ENCODE measurements at places on chromosomes 12 and 14. TPM values are rescaled to one million over a fixed set of nuclear protein-coding genes. Genes with fewer than 3 reads are reported as not detected.

The RNASE4 gene
- 3.3 TPM for total RNA-seq

The HOTAIR gene
- total RNA-seq: 31.7 TPM

- peak; percentile 15 for DNase-seq
- H3K27me3 ChIP-seq: no peaks in the 10 kb centered on the region
- no peaks in the 10 kb centered on the region for H3K36me3 ChIP-seq
- no peak overlapping the region for H3K4me3 ChIP-seq
- no peak overlapping the region for H3K27ac ChIP-seq
Measured at GRCh38 chr14:94373708-94374107, 14.7 kb downstream of the SERPINA1 start.

DNA sequence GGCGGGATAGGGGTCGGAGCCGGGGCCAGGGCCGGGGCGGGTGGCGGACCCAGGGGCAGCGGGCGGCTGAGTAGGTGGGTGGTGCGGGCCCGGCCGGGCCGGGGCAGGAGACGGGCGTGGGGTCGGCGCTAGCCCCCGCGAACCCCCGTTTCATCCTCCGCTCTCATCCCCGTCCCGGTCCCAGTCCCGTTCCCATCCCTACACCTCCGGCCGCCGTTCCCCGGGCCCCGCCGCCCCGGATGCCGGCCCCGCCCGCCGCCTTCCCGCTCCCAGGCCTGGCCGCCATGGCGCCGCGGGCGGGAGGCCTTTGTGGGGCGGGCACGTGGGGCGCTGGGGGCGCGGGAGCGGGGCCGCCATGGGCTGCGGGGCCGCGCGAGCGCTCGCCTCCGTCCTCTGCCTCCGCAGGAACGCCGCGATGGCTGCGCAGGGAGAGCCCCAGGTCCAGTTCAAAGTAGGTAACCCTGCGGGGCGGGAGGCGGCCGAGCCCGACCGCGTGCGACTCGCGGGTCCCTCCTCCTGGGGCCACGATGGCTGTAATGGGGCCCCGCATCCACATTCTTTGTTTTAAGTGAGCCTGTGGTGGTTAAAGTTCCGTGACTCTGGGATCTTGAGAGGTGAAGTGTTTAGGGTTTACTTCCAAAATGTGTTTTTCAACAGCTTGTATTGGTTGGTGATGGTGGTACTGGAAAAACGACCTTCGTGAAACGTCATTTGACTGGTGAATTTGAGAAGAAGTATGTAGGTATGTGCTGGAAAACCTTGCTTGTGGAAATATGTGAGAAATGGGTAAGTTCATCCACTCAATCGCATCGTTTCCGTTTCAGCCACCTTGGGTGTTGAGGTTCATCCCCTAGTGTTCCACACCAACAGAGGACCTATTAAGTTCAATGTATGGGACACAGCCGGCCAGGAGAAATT lies 572 bp downstream of the RAN start:
- H3K27ac ChIP-seq: peak overlapping the region; percentile 96
- H3K36me3 ChIP-seq: peaks cover 41% of the 10 kb centered on the region
- peak overlapping the region; percentile 86 for H3K4me3 ChIP-seq
- no peak for DNase-seq
- H3K4me1 ChIP-seq: peaks cover 33% of the 10 kb centered on the region

GRCh38 chr14:85234156-85235025 lies 295.6 kb upstream of the FLRT2 start:
- no peaks in the 10 kb centered on the region for H3K27me3 ChIP-seq
- H3K4me1 ChIP-seq: peaks cover 6% of the 10 kb centered on the region
- peak overlapping the region; percentile 61 for H3K27ac ChIP-seq
- H3K36me3 ChIP-seq: no peaks in the 10 kb centered on the region
- DNase-seq: peak; percentile 77
- peak overlapping the region; percentile 8 for H3K4me3 ChIP-seq

GRCh38 chr12:127074161-127074560 lies 1192.8 kb upstream of the TMEM132C start:
- H3K27me3 ChIP-seq: no peaks in the 10 kb centered on the region
- H3K36me3 ChIP-seq: no peaks in the 10 kb centered on the region
- no peak overlapping the region for H3K27ac ChIP-seq
- no peak overlapping the region for H3K4me3 ChIP-seq
- no peaks in the 10 kb centered on the region for H3K4me1 ChIP-seq
